Psoas muscle (tissue), 8 donors: ENCODE measurements at places on chromosomes 2 and 18.

DNA sequence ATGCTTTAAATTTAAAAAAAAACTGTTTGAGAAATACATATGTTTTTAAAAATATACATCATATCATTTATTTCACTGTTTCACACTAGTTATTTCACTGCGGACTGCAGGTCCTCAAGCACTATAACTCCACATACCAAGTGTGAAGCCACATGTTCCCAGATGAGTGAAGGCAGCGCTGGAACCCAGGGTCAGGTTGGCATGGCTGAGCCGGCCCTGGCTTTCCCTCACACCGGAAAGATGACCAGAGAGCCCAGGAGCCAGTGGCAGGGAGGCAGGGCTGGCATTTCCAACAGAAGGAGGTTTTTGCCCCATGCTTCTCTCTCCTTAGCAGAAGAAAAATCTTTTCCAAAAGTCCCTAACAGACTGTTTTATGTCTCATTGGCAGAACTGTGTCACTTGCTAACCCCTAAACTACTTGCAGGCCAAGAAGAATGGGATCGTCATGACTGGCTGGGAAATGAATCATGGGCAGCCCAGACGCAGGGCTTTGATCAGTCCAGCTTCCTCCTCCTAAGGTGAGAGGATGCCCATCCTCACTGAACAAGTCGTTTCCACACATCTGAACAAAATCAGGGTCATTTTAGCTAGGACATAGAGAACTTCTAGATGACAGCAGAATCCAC lies 287.6 kb upstream of the HNRNPA3 start:
- DNase-seq = no peak

GRCh38 chr2:226796012-226796839 lies 3.4 kb downstream of the IRS1 start:
- DNase-seq = peak; percentile 17

- no peak for DNase-seq
Observed at GRCh38 chr2:218517434-218518206, 50.5 kb downstream of the USP37 start.

- no peak for DNase-seq
Observed at GRCh38 chr2:86747711-86748639, 27.9 kb downstream of the RMND5A start.

DNA sequence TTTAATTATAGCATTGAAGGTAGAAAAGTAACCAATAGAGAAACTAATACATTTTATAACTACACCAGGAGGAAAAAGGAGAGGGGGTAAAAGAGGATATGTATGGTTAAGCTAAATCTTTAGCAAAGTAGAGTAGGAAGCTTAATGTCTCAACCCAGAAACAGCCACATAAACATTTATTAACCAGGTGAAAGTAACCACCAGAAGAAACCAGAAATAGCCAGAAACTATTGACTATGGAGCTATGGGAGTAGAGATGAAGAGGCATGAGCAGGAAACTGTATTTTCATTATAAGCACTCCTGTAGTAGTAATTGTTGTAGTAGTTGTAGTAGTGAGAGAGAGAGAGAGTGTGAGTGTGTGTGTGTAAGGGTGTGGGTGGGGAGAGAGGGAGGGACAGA lies 617.5 kb upstream of the CHAC2 start:
- no peak for DNase-seq

DNA sequence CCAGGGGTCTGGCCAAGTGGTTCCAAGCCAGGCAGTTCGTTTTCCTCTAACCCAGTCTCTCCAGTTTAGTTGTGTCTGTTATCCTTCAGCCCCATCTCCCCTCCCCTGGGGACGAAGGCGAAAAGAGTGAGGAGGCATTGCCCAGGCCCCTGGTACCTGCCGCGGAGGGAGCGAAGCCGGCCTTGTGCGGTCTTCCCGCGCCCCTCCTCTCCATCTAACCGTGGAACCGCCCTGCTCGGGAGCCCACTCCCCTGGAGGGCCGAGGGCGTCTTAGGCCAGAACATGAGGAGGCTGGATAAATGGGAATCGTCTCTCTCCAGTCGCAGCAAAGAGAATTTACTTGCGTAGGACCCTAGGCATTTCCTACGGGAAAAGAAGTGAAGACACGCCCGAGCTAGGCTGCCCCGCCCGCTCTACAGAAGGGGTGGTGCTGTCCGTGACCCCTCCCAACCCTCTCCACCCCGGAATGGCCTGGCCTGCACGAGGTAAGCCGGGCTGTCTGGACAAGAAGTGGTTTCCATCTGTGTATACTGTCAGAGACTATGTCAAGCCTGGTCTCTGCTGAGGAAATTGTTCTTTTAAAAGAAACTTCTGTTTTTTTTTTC lies 156.2 kb downstream of the MIB1 start:
- DNase-seq = no peak

GRCh38 chr2:223884399-223884798 lies 47.0 kb upstream of the AP1S3 start:
- DNase-seq = no peak

DNA sequence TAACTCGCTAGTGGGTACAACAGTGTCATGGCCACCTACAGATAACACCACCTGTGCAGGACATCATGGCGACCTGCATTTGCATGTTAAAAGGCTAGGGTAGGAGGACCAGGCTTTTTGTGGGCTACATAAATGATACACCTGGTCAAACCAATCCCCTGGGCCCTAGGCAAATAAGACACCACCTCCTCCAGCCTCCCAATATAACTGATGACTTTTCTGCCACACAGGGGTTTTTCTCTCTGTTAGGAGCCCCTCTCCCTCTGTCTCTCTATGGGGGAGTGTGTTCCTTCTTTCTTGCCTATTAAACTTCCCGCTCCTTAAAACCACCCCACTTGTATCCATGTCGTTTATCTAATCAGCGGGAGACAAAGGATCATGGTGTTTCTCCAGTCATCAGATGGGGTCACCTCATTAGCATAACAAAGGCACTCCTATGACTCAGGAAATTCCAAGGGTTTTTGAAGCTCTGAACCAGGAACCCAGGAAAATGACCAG lies 10.8 kb upstream of the BUB1 start:
- DNase-seq = no peak

DNA sequence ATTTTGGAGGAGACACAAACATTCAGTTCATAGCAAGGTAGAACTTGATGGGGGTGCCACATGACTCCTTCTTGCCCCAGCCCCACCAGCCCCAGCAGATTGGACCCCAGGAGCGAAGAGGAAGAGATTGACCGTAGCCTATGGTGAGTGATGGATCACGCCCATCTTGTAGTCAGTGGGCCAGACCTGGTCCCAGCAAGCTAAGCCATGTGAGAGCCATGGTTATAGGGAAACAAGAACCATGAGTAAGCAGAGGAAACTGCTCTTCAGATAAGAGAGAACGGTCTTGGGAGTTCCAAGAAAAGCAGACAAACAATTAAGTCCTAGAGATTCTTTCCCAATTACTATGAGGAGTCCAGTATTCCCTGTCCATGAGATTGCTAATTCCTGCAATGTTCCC lies 4.6 kb upstream of the TCF4 start:
- DNase-seq = no peak
